ENCODE measurements at places on chromosomes 3 and 15.

- no peak for DNase-seq
Measured at GRCh38 chr15:67033012-67033411, 32.4 kb upstream of the SMAD3 start.

GRCh38 chr3:147649475-147649874 is 240.3 kb downstream of the ZIC1 start:
- no peak for DNase-seq

- DNase-seq: no peak
Measured at GRCh38 chr15:69297642-69298353, 914 bp upstream of the PAQR5 start.

DNA sequence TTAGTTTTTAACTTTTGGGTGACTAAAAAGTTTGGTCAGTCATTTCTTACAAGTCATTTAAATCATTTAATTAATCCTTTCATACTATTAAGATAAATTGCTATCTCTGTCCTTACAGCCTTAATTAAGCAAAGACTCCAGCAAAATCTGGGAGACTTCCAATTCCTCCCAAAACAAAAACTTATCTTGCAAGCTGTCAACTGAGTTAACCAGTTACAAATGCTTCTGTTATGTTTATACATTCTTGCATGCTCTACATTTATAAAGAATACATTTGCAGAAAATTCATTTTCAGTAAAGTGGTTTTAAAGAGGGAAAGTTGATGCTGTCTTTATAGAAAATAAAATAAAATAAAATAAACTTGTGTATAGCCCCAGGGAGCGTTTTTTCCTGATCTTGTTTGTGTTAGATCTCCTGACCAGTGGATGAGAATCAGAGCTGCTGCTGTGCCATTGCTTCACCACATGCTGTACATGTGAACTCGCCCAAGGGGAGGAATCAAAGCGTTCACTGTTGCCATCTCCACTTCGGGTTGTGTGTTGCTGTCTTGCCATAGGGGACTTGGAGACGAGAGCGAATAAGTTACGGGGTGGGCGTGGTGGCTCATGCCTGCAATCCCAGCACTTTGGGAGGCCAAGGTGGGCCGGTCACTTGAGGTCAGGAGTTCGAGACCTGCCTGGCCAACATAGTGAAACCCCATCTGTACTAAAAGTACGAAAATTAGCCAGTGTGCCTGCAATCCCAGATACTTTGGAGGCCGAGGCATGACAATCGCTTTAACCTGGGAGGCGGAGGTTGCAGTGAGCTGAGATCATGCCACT is 5.5 kb downstream of the CCR4 start:
- no peak for DNase-seq

- no peak for DNase-seq
Measured at GRCh38 chr15:51678096-51678495, 3.2 kb upstream of the SCG3 start.

- DNase-seq: no peak
Measured at GRCh38 chr3:108677811-108678210, 79.4 kb downstream of the RETNLB start.

GRCh38 chr3:21705769-21706168 is 45.2 kb downstream of the ZNF385D start:
- DNase-seq: no peak

DNA sequence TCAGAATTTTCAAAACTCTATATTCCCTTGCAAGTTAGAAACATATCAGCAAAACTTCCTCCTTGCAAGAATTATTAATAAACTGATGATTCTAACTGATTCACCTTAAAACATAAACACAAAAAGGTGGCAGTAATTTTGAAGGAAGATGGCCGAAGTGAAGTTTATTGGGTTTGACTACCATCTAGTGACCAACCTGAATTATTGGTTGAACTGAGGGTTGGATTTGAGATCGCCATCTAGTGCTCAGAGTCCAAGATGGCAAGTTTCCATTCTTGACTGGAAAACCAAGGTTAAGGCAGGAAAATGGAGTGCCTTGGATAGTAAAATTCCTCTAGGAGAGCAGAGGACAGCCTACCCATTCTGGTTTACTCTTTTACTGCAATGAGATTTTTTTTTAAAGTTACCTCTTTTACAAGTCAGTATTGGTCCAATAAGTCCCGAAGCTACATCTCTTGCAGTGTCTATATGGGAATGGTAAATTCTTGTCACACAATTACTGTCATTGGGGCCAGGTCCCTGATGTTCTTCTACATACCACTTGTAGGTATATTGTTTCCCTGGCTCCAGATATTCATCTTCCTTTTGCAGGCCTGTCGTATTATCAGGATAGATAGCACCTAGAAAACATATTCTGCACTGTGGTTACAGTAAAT is 51.6 kb upstream of the CP start:
- DNase-seq: peak; percentile 40

DNA sequence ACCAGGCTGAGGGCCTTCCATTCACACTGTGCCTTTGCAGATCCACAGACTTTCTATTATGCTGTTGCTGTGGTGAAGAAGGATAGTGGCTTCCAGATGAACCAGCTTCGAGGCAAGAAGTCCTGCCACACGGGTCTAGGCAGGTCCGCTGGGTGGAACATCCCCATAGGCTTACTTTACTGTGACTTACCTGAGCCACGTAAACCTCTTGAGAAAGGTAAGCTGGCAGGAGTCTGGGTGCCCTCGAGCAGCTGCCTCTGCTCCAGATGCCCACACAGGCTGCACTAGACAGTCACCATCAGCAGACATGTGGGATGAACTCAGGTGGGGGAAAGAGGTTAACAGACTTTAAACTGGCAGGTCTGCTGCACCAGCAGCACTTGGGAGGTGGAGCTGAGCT is 8.3 kb downstream of the TF start:
- DNase-seq: no peak
